Naive thymus-derived CD8-positive, alpha-beta T cell (primary cell): ENCODE measurements at places on chromosomes 6 and 20.

DNA sequence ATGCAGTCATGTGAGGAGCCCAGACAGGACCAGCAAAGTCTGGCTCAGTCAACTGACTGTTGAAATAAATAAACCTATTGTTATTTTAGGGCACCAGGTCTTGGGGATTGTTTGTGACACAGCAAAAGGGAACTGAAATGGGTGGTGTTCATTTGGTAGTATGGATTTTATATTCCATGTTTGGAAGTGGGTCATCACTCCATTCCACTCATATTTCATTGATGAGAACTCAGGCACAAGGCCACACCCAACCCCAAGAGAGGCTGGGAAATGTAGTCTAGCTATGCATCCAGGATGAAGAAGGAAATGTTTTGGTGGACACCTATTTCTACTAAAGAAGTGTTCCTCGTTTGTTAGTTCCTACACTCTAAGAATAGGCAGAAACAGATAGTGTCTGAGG is 64.9 kb upstream of the BTBD3 start:
- no peak for DNase-seq

GRCh38 chr6:144897441-144897921 is 612.3 kb downstream of the UTRN start:
- no peak for DNase-seq

DNA sequence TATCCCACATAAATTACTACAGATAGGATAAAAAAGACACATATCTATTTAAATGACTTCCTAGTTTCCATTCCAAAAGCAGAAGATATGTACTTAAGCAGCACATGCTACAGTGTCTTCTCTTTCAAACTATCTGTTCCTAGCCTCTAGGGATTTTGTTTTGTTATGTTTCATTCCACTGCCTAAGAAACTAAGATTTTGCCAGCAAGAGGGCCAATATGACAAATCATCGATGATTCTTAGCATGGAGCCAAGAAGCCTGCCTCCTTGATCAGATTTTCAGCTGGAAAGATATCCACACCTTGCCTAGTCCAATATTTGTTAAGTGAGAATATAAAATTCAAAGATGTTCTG is 7.0 kb downstream of the SNX5 start:
- no peak for DNase-seq

- peak; percentile 4 for DNase-seq
Measured at GRCh38 chr20:51098284-51098810, 75.4 kb upstream of the KCNG1 start.

- DNase-seq: no peak
Measured at GRCh38 chr6:16244869-16245451, 6.6 kb downstream of the GMPR start.

GRCh38 chr6:23365732-23366131 is 760.3 kb upstream of the NRSN1 start:
- DNase-seq: no peak

DNA sequence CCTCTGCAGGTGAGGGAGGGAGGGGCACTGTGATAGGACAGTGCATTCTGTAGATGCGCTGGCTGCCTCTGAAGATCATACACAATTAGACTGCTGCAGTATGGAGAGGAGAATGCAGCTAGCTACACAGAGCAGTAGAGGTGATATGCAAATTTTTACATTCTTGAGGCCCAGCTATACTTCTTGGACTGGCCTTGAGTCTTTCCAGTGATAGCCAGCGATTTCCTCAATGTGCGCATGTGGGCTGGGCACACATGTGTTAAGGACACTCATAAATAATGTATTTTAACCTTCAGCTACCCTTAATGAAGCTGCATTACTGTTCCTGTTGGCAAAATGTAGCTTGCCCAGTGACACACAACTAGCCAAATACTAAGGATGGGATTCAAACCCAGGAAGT is 19.0 kb downstream of the TTPAL start:
- DNase-seq: no peak

- no peak for DNase-seq
Measured at GRCh38 chr6:67358241-67358640, 1276.8 kb upstream of the ADGRB3 start.

- DNase-seq: peak; percentile 85
Measured at GRCh38 chr6:42166444-42167141, 6.6 kb upstream of the GUCA1A start.

DNA sequence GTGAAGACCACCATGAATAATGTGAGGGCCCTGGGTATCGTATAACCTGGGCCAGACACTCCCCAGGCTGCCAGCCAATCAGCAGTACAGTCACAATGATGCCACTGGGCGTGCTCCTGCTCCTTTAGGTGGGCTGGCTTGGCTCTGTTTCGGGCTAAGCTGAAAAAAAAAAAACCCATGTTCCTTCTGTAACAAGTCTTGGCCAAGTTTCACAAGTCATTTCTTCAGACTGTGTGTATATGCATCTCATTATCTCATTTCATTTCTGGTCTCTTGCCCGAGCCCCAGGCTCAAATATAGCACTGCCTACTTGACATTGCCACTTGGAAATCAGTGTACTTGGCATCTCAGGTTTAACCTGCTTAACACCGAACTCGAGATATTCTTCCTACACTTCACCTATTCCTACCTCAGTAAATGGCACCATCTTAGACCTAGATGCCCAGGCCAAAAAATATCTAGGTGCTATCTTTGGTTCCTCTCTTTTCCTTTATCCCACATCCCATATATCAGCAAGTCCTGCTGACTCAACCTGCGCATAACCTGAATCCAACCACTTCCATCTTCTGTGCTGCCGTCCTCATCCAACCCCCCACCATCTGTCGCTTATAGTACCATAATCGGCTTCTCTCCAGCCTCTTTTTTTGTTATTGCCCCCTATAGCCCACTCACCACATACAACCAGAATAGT is 1.8 kb downstream of the UQCC2 start:
- DNase-seq: no peak

GRCh38 chr6:87714093-87714842 is 12.2 kb upstream of the AKIRIN2 start:
- no peak for DNase-seq

DNA sequence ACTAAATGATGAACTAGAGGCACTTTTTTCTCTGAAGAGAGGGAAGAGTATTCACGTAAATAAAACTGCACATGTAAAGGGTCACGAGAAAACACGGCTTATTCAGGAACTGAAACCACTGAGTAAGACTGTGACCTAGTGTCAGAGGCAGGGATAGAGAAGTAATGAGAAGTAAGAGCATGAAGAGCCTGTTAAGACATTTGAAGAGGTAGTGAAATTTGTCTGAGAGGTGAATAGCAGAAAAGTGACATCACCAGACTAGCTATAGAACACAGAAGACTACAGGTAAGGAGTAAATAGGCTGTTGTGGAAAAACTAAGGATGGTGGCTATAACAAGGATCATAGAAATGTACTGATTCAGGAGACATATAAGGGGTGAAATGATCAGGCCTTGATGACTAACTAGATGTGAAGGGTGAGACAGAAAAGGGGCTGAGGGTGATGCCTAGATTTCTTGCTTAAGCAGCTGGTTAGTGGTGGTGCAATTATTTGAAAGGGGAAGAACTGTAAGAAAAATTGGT is 76.8 kb downstream of the REV3L start:
- no peak for DNase-seq

DNA sequence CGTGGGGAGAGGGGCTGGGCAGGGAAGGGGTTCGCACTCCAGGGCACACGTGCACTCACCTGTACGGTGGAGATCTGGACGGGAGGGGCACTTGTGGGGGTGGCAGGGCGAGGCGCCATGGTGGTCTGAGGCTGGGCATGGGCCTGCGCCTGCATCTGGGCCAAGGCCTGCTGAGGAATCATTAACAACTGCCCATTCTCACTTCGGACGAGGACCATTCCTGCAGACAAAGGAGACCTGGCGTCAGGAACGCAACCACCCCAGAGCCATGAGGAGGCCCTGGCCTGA is 51.2 kb downstream of the TAF4 start:
- DNase-seq: no peak

DNA sequence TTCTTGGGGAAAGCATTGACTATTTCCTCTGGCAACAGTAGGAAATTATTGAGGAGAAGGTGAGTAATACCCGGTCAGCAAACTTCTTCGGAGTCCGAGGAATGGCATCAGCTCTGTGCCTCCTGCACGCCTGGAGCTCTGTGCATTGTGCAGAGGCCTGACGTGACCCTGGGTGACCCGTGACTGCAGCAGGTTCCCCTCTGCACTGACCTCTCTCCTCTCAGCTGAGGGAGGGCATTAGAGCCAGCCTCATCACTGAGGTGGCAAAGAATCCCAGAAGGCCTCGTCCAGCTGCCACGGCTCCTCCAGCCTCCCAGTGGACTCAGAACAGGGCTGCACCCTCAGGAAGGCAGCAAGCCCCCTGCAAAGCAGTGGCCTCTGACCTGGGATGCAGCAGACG is 502.9 kb downstream of the CD83 start:
- no peak for DNase-seq

- no peak for DNase-seq
Measured at GRCh38 chr6:158058171-158058651, 76.5 kb downstream of the SYNJ2 start.

- DNase-seq: no peak
Measured at GRCh38 chr20:63079971-63080370, 73.2 kb upstream of the BHLHE23 start.
